BE2C (cell line): ENCODE measurements at places on chromosomes 1 and 21.

DNA sequence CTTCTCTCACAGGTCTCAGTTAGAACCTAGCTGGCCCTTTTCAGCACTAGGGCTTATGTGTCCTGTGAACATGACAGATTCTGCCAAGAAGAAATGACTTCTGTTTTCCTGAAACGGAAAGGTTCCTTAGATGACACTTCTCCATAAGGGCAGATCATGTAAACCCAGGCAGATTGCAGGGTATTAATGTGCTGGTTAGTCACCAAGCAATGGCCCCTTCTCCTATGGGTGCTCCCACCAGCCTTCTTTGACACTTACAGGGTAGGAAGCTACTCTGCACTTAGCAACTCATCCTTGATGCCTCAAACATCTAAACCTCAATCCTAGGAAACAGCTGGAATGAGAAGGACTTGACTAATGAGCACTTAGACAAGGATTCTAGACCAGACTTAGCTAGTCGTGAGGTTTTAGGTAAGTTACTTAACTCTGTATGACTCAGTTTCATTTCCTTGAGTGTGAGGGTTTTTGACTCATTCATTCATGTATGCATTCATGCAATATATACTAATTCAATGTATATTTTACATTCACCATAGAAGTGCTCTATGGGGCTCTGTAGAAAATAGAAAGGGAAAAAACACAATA lies 74.1 kb upstream of the PLXNA2 start:
- DNase-seq, result no peak

- DNase-seq, result no peak
Observed at GRCh38 chr1:80072563-80072962, 1066.0 kb upstream of the ADGRL4 start.

- DNase-seq, result no peak
Observed at GRCh38 chr21:24824209-24824608, 783.1 kb downstream of the MRPL39 start.

DNA sequence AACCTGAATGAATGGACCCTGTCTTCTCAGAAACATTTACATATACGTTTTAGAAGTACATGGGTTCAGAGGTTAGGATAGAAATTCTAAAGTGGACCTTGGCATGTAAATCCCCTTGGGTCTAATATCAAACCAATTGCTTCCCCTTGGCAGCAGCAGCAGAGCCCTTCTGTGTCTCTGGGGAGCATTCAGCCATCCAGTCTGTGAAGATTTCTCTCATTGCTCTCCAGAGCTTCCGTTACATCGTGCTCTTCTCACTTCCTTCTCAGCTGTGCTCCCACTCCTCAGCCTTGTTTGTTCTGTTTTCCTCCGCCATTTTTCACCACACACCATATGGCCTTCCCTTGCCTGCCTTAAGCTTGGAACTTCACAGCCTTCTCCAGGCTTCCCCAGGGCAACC lies 61.5 kb upstream of the ATP1B1 start:
- no peak for DNase-seq

- peak; percentile 75 for DNase-seq
Observed at GRCh38 chr1:36420836-36421317, 23.2 kb upstream of the LSM10 start.

DNA sequence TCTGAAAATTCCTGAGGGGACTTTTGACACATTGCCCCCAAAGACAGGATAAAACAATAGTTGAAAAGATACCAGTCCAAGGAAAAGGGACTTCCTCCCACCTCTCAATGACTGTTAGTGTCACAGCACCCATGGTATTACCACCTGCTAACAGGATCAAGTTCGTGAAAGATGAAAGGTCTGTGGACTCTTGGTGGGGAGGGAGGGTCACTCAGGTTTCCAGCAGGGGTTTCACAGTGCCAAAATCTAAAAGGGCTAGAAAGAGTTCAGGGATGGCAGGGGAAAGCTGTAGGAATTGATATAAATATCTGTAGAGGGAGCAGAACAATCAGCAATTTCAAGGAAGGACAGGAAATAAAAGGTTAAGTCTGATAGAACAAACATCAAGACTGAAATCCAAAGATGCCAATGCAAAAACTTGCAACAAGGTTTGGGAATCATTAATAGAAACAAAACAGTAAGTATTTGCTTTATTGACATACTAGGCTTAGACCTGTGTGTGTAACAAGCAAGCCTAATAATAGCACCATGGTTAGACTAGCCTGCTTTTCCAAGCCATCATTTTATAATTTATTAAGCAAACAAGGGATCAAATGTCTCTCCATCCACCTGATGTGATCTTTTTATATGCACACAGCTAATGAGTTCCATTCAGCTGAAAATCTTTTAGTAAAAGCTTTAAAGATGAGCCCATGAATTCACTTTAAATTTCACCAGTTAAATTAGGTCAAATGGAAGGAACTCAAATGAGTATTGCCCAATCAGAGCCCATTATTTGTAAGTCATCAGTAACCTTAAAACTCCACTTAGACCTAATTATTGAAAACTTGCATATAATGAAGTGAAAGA lies 3.7 kb downstream of the MCL1 start:
- DNase-seq, result no peak

DNA sequence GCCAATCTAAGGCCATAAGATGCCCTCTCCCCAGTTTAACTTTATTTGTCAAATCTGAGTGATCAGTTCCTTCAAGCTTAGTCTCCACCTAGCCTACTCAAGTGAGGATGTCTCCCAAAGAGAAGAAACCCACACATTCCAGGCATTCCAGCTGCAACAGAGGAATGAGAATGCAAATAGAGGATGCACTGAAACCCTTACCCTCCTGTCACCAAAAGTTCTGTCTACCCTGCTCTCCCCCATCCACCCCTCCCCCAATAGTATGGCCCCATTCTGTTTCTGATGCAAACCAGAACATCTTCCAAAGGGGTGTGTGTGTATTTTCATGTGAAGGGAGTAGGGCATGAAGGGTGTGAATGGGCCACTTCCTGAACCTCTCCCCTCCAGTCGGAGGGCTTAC lies 3.0 kb downstream of the DUSP23 start:
- DNase-seq, result no peak

DNA sequence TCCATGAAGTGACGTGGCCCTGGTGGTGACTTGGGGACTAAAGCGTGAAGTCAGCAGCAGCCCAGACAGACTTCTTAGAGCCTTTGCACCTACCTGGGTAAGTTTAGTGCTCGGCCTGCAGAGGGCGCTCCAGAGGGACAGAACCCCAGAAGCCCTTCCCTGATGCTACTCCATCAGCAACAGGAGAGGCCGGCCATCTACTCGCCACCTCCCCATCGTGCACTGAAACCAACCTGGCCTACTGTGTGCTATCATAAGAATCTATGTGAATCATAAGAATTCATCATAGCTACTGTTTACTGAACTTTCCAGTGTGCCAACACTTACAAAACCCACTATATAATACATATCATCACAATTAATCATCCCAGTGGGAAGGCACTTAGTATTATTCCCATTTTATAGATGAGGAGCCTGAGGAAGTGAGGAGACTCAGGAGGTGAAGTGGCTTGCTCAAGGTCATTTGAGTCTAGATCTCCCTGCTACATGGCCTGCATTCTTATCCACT lies 7.9 kb upstream of the EDN2 start:
- no peak for DNase-seq

DNA sequence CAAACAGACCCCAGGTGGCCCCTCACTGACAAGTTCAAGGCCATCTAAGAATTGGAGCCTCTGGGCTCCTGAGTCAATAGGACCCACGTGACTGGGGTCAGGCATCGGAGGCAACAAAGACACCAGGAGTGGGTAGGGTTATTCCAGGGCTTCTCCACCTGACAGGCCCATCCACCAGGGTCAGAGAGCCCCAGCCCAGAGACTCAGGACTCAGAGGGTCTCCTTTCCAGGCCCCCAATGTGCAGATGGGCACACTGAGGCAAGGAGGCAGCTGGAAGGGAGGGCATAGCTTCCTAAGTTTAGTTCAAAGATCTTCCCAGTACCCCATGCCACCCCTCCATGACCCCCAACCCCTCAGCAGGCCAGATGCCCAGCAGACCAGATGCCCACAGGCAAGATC lies 388.6 kb downstream of the MATN1 start:
- no peak for DNase-seq

DNA sequence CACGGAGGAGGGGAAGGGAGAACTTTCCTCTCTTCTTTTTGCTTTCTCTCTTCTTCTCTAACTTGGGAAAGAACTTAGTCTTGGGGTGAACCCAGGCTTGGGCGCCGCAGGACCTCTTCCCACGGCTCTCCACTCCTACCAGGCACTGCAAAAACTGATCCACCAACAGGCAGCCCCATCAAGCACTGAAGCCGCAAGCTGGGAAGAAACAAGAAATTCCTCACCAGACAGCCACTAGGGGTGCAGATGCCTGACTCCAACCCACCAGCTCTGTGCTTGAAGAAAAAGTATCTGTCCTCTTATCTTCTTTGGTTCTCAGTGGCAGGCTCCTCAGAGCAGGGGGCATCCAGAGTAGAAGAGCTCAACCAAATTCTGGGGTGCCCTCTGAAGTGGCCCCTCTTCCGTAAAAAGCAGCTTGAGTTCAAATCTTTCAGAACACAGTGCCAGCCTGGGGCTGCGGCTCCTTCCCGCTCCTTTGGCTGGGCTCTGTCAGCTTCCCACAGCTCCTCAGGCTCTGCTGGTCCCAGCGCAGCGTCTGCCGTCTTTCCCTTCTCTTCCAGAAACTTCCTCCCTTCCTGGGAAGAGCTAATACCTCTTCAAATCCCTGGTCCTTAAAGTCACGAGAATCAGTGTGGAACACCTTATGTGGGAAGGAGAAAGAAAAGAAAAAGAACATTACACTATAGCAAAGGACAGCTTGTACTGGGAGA lies 2.4 kb downstream of the SLC41A1 start:
- DNase-seq, result no peak

- DNase-seq, result no peak
Observed at GRCh38 chr1:245807306-245807705, 652.5 kb downstream of the KIF26B start.

DNA sequence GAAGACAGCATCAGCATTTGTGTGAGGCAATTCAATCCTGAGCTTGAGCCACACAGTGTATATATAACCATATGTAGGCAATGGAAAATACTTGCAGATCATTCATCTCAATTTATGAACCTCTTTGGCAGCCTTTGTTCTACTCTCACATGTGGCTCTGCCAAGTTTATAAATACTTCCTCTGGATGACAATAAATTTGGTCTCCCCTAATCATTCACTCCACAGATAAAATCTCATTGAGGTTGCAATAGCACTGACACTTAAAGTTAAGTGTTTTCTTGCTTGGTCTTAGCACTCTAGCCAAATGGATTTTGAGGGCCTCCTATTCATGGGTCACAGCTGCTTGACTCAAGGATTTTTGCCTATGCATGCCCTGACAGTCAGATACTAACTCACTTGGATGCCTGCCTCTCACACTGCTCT lies 136.6 kb upstream of the VANGL1 start:
- no peak for DNase-seq

DNA sequence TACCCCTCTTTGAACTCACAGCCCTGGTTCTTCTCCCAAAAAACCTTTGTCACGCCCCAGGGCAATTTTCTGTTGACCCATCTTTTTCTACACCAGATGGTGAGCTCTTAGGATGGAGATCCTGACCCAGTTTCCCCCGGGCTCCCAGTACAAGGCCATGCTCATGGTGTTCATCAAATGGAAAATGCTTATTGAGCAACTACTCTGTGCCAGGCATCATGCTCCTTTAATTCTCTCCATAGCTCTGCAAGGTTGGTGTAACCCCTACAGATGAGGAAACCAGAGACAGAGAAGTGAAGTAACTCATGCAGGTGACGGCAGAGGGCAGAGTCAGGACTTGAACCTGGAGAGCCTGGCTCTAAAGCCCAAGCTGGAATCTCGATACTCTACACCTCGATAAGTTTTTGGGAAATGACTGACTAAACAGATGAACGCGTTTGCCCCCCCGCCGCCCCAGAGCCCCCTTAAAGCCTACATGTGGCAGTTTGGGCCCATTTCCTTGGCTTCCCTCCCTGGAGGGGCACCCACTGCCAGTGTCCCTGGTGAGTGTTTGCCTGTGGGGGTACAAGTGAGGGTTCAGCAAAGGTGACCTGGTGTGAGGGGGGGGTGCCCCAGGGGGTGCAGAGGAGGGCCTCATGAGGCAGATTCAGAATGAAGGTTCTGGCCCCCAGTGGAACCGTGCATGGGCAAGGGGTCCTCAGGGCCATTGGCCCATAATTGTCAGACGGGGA lies 30.2 kb upstream of the RUNX3 start:
- no peak for DNase-seq

GRCh38 chr1:21691739-21692138 lies 22.6 kb upstream of the RAP1GAP start:
- DNase-seq, result no peak

- no peak for DNase-seq
Observed at GRCh38 chr1:240732390-240732789, 120.4 kb upstream of the GREM2 start.

GRCh38 chr1:3868464-3869006 lies 11.3 kb downstream of the DFFB start:
- DNase-seq, result no peak

DNA sequence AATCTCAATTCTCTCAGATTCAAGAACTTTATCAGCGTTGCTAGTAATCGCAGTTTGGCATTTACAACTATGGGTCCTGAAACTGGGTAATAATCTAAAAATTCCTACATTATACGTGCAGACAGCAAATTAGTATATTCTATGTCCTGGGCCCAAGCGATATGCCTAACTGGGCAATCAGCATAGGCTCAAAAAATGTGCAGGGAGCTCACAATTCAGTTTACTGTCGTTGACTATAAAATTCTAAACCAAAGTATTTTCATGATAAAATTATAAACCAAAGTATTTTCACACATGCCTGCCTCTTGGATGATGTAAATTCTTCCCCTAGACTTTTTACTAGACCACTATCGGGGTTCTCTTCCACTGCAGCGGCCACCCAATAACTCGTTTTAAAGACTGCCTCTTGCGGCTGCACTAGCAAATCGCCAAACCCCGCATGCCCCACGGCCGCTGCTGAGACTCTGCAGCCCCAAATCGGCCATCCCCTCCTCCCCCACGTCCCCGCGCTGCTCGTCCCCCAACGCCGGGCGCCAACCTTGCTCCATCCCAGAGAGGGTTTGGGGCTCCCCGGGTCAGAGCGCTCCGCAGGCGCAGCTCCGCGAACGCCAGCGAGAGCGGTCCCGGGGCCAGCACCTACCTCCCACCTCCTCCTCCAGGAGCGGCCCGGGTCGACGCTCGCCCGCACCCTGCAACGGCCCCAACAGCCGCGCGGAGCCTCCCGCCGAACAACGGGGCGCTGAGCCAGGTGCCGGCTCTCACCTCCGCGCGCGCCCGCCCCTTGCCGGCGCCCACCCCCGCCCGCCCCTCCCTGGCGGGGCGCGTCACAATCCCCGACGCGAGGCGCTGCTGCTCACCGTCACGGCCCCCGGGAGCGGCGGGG lies 506 bp downstream of the SSX2IP start:
- peak; percentile 47 for DNase-seq
